Thoracic aorta (tissue), 2 donors: ENCODE measurements at places on chromosomes 5 and 9. TPM values are rescaled to one million over a fixed set of nuclear protein-coding genes. Genes with fewer than 3 reads are reported as not detected.

GRCh38 chr9:105289305-105289704, 44.9 kb downstream of the SLC44A1 start:
- DNase-seq, result no peak

Gene PLPP6
- 4.5 TPM for total RNA-seq

Gene CCDC152
- 0.81 TPM for total RNA-seq

Gene HAVCR2
- total RNA-seq, result 16.8 TPM

DNA sequence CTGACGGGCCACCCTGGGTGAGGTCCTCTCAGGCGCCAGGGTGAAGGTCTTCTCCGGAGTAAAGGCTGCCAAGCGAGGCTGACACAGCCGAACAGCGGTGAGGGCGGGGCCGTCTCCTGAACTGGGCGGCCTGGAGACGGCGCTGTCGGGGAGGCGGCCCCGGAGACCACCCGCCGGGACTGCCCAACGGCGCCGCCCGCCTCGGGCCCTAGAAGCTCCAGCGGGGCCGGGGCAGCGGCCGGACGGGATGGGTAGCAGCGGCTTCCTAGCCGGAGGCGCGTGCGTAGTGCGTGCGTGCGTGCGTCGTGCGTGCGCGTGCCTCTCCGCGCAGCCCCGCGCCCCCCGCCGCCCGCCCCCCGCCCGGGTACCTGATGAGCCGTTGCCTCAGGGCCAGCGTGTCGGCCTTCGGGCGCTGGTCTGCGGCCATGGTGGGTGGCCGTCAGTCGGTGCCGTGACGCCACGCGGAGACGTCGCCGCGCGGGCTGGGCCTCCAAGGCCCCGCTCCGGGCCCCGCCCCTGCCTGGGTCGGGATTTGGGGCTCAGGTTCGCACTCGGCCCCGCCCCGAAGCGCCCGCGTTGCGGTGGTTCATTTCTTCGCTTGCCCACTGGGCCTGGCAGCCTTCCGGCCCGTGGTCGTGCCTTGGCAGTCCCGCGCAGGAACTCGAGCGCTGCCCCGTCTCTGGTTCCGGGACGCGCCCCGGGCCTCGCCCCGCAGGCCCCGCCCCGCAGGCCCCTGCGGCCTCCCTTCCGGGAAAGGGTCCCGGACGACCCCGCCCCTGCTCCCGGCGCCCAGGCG, at the start of gene PHYKPL:
TSS of gene PHYKPL (minus strand) at position 679 of the 796 bp plus-strand sequence. CDS start at position 427, 252 bp downstream.
- DNase-seq, result no peak

Gene SHOC1
- not detected for total RNA-seq

Gene NMUR2
- not detected for total RNA-seq

Gene SPATA31C1
- total RNA-seq, result not detected

- DNase-seq, result no peak
These were observed 191.7 kb downstream of the FSTL4 start for GRCh38 chr5:133420440-133421301.

Gene PLPPR1
- not detected for total RNA-seq

- DNase-seq, result no peak
These were observed 24.5 kb downstream of the MRPS27 start for GRCh38 chr5:72295539-72295938.

Gene SPINK6
- not detected for total RNA-seq

GRCh38 chr9:748861-749497, 92.5 kb upstream of the DMRT1 start:
- DNase-seq, result no peak

GRCh38 chr5:73799401-73799972, 173.5 kb downstream of the ARHGEF28 start:
- DNase-seq, result no peak

GRCh38 chr9:100064872-100065581, 33.8 kb downstream of the ERP44 start:
- DNase-seq, result no peak

DNA sequence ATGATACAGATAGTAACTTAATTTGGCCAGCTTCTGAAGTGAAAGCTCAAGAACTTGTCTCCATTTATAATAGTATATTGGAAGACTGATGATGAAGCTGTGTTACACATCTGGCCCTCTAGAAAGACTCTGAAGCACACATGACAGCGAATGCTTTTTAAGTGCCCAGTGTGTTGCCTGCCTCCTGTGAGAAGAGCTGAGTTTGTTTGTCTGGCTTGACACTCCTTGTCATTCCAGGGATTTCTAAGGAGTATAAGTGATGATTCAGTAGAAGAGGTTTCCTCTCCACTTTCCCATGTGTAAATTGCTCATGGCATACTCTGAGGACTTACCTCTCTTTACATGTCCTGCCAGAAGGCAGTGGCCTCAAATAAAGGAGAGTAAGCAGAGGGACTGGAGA, 30.4 kb upstream of the LRRTM2 start:
- no peak for DNase-seq

Gene PDZD2
- 15.7 TPM for total RNA-seq

- DNase-seq, result no peak
These were observed 47.8 kb downstream of the AHRR start for GRCh38 chr5:369151-369868.

Gene PCDHA1
- total RNA-seq, result not detected

DNA sequence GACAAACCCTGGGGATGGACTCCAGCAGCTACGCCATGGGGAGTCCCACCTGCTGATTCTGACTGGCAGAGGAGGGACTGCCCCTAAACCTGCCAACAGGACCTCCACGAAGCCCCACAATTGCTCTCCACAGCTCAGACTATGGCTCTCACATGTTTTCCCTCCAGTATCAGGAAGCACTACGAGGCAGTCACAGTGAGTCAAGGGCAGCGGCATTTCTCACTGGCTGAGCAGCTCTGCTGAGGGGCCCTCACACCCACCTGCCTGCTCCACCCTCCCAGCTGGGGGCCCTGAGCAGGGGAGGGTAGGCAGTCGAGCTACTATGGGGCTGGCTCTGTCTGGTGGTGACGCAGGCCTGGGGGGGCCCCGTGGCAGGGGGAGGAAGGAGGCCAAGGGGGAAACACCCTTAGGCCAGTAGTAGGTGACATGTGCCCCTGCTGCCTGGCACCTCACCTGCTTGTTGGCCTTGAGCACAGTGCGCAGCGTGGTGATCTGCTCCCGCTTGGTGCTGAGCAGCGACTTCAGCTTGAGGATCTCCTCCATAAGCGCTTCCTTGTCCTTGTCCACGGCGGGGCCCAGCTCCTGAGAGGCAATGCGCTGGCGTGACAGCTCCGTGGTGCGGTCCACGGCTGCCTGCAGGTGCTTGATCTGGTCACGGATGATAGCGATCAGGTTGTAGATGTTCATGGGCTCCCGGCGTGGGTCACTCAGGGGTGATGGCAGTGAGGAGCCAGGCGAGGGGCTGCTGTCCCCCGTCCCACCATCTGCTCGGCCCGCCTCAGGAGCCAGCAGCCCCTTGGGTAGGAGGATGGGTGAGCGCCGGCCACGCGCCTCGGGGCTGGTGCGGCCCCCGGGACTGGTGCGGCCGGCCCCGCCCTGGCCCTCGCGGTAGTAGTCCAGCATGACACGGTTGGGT, 46.3 kb downstream of the BICD2 start:
- DNase-seq, result no peak

GRCh38 chr5:149605998-149606724, 24.9 kb downstream of the ARHGEF37 start:
- no peak for DNase-seq

Gene VLDLR
- total RNA-seq, result 16.9 TPM

Gene PCDHGB4
- 11.6 TPM for total RNA-seq

Gene CENPP
- total RNA-seq, result 13.6 TPM

DNA sequence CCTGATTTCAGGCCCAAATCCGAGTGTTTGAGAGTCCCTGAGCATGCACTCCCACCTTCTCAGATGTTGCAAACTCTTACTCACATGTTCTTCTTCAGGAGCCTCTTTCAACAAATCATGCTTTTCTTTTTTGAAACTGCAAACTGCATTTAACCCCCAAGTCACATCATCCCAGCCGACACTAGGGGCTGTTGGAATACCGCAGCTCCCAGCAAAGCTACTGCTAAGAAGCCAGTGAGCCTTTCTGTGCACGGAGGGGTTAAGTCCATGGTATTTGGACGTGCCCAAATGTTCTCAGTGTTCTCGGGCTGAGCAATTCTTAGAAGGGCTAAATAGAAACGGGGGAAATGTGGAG, 282.9 kb downstream of the NFIB start:
- no peak for DNase-seq

Gene LCNL1
- total RNA-seq, result not detected
